Non-pigmented ciliary epithelial cell (primary cell): ENCODE measurements at places on chromosomes 16 and 17.

DNA sequence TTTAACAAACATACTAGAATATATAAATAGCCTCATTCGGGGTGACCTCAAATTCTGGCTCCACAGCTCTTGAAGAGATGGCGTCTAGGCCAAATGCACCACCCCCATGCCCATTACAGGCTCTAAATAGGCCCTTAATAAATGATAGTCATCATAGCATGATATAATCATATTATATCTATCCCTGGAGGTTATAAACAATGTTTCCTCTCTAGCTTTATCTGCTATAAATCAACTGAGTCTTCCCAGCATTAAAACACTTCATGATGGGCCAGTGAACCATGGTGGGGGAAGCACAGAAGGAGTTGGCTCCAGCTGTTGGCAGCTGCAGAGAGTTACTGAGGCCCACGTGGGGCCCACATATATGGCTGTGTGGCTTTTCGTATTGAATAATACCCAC is 214.9 kb upstream of the MPHOSPH6 start:
- no peak for DNase-seq

- no peak for DNase-seq
Observed at GRCh38 chr17:41917192-41917591, 1.6 kb downstream of the ACLY start.

DNA sequence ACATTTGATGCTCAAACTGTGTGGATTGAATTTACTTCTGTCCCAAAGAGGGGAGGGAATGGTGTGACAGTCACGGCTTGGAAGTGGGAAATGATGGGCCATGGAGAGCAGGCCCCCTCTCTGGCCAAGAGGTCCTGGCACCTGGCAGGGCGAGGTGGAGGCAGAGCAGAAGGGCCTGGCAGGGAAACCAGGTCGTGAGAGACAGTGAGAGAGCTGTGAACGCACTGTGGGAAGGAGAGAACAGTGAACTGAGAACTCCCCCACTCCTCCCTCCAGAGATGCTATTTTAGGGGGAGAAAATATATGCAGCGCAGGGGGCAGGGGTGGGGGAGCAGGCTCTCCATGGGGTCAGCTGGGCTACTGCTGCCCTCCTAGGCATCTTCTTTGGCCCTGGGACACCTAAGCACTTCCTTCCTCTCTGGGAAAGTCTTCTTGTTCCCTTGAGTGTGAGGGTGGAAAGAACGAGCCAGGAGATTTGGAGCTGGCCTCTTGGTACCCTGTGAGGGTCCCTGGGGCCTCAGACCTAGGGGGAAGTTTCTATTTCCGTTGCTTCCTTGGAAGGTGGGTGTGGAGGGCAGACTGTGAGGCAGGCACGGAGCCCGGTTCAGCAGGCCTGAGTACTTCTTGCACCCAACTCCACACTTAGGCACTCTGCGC is 17.2 kb upstream of the TBX21 start:
- no peak for DNase-seq

GRCh38 chr16:57536306-57537193 is at the start of gene CCDC102A:
Gene CCDC102A (minus strand): TSS chr16:57536571. CDS start chr16:57529177, 7,394 bp downstream.
- DNase-seq, result no peak

- DNase-seq, result no peak
Observed at GRCh38 chr17:77164483-77165091, 23.8 kb downstream of the SEC14L1 start.

- no peak for DNase-seq
Observed at GRCh38 chr17:60393840-60394723, 2.1 kb upstream of the USP32 start.

- DNase-seq, result no peak
Observed at GRCh38 chr17:16873174-16874035, 98.5 kb downstream of the TNFRSF13B start.

DNA sequence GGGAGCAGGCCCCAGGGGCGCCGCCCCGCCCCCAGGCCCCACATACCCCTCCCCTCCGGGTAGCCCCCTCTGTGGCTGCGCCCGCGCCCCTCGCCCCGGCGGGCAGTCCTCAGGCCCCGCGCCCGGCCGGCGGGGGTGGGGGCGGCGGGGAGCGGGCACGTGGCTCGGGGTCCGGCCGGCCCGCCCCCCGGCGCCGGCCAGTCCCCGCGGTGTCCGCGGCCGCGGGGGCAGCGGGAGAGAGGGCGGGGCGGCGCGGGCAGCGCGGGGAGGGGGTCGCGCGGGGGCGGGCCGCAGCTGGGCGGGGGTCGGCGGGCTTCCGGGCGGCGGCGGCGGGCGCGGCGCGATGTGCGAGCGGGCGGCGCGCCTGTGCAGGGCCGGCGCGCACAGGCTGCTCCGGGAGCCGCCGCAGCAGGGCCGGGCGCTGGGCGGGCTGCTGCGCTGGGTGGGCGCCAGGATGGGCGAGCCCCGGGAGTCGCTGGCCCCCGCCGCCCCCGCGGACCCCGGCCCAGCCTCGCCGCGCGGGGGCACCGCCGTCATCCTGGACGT is 335 bp downstream of the NECAB2 start:
- DNase-seq, result no peak

- DNase-seq, result no peak
Observed at GRCh38 chr17:9872852-9873251, 32.2 kb downstream of the RCVRN start.
